ENCODE measurements at places on chromosomes 2 and 18.
A peak's percentile ranks its signal among the peaks of the same experiment; 100 is the strongest.

- peak; percentile 70 for DNase-seq
Observed at GRCh38 chr2:198127627-198128026, 323.2 kb downstream of the PLCL1 start.

- no peak for DNase-seq
Observed at GRCh38 chr2:195313962-195314361, 343.1 kb upstream of the SLC39A10 start.

- peak; percentile 75 for DNase-seq
Observed at GRCh38 chr2:217204358-217204757, 344.5 kb upstream of the TNP1 start.

- no peak for DNase-seq
Observed at GRCh38 chr2:105782123-105782522, 37.4 kb downstream of the NCK2 start.

DNA sequence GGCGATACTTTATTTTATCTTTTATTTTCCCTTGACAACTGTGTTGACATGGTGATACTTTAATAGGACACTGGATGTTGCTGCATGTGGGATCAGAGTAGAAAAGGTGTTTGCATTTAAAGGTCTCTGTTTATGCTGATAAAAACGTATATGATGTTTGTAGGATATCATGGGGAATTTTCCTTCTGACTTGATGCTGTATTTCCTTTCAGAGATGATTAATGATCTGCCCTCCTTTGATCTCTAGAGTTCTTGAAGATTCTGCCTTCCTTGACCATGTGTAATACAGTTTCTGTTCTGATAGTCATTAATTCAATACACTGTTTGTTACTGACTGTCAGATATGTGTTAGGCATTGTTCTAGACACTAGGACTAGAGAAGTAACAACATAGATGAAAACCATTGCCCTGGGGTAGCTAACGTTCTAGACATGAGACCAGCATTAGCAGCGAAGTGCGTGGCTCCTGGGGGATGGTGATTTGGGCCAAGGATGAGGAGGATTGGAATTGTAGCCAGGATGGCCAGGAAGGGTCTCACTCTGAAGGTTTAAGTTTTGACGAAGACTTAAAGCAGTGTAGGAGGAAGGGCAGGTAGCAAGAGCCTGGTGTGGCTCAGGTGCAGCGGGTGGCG lies 2.8 kb downstream of the ATG4B start:
- DNase-seq: no peak

DNA sequence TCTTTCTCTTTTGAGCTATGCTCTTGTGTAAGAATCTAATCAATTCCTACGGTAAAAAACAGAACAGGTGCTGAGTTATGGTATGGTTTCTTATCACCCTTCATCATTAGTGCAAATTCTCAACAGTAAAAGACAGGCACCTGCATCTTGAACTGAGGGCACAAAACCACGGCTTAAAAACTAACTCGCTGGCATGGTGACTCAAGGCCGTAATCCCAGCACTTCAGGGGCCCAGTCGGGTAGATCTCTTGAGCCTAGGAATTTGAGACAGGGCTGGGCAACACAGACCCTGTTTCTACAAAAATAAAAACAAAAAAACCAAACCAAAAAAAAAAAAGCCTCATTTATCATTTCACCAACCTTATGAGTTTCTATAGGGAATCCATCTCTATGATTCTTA lies 33.3 kb downstream of the THAP4 start:
- no peak for DNase-seq

- DNase-seq: no peak
Observed at GRCh38 chr2:95113464-95113863, 8.1 kb downstream of the MRPS5 start.

DNA sequence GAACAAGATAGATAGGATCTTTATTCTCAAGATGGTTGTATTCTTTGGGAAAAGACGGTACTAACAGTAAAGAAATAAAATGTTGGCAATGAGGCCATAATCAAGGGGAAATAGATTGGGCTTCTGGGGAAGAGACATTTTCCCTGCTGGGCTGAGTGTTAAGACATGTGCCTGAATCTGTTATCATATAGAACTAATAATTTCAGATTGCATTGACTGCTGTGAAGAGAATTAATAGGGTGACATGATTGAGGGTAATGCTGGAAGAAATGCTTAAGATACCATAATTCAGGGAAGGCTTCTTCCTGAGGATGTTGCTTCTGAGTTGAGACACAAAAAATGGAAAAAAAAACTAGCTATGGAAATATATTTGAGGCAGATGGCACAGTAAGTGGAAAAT lies 105.0 kb downstream of the PTH2R start:
- DNase-seq: no peak

DNA sequence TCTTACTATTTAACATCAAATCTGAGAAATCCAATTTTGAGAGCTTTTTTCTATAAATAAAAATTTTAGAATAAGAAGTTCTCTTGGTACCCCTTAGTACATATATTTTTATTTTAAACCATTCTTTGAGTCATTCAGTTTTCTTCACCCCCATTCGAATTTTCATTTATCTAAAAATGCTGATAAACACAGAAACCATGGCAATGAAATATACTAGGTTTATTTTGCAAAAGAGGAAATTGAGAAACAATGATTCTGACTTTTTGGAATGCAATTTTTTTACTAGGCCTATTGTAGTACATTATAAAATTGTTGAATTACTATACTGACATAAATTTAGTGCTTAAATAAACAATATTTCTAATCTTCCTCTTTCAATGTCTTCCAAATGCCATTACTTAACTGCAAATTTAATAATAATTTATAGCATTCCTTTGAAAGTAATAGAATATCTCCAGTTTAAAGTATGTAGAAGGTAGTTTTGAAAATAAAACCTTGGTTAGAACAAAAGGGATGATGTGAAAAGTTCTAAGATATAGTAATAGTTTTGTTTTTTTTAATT lies 46.3 kb downstream of the TANK start:
- peak; percentile 11 for DNase-seq

DNA sequence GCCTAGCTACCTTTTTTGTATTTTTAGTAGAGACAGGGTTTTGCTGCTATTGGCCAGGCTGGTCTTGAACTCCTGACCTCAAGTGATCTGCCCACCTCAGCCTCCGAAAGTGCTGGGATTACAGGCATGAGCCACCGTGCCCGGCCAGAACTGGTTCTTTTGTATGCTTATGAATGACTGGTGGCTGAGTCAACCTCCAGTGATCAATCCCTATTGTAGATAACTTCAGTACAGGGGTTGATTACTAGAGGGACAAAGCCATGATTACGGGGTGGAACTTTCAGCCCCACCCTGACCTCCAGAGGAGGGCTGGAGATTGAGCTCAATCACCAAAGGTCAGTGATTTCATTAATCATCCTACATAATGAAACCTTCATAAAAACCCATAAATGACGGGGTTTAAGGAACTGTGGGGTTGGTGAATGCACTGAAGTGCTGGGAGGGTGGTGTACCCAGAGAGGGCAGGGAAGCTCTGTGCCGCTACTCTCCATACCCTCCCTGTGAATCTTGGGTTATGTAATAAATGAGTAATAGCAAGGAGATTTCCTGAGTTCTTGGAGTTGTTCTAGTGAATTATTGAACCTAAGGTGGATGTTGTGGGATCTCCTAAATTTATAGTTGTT lies 281.8 kb upstream of the CXCR4 start:
- DNase-seq: no peak

DNA sequence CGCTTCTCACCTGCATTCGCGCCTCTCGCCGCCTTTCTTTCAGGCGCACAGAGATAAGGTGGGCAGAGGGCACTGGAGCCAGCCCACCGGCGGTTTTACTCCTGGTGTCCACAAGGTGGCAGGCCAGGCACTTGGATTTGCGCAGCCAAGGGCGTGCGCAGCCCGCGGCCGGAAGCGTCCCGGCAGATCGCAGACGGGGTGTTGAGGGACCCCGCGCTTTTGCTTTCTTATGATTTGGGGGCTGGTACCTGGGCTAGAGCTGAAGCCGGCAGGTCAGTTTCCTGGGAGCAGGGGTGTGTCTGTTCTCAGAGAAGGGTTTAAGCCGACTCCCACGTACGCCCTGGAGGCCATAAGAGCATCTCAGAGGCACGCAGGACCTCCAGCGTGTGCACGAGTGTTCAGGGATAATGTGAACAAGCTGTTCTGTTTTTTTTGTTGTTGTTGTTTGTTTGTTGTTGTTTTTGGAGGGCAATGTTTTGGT lies 305.6 kb upstream of the CXCR4 start:
- DNase-seq: peak; percentile 59

DNA sequence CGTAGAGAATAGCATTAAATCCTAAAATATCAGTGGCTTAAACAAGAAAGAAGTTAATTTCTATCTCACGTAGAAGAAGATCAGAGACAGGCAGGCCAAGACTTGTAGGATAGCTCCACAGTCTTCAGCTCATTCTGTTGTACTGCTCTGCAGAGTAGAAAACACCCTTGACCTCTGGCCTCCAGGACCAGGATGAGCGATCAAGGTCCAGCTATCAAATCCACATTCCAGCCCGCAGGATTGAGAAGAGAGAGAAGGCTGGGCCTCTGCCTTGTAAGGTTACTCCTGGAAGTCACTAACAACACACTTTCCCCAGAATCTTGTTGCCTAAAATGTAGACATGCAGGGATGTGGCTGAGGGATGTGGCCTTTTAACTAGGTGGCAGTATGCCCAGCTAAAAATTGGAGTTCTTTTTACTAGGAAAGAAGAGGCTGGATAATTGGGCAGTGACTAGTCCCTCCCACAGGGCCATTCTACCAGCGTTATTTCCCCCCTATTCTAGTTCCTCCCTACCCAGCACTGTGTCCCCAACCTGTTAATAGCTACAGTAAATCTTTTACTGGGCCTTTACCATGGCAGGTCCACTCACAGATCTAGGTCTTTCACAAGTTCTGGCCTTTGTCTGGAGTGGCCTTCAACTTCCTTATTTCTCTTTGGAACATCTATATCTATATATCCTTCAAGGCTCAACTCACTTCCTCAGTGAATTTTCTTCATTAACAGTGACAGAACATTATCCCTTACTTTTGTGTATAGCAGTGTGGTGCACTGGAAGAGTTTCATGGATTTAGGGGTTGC lies 165.0 kb downstream of the DIS3L2 start:
- DNase-seq: no peak

DNA sequence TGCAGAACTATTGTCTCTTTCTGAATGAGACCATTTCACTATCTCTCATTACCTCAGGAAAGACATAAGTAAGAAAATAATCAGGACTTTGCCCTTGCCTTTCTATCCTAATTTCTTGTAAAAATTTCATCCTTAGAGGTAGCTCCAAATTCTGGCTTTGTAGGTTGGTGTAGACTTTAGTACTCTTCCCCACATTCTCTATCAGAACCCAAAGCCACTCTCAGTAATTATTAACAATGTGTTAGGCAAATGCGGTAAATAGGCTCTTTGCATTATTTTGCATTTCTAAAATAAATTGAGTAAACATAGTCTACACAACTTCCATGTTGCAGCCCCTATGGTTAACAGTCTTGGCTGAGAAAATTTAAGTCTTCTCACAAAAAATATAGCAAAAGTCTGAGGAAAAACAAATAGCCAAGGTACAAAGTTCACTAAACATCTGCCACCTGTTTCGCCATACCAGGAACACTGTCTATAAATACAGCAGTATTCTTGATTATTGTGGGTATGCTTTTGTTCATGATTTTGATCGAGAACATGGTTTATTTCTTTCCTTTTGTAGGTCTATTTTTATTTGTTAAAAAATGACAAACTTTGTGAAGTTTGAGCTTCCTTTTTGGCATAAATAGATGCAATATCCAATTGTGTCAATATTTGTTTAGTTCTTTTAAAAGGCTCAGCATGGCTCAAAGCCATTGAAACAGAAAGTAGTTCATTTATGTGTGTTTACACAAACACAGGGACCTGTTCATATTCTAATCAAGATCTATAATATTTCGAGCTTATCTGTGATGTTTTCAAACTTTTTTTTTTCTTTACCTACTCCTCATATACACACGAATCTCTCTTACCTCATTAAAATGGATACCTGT lies 1061.5 kb downstream of the CNTNAP5 start:
- no peak for DNase-seq

- DNase-seq: no peak
Observed at GRCh38 chr2:136909777-136910176, 144.4 kb downstream of the THSD7B start.

- DNase-seq: peak; percentile 82
Observed at GRCh38 chr2:74768401-74768914, 65.5 kb upstream of the HK2 start.

Data from fibroblast of skin of scalp (primary cell).